ENCODE measurements at places on chromosomes 13 and 19.

GRCh38 chr19:43642531-43642930, 2.9 kb upstream of the CADM4 start:
- no peak for DNase-seq

GRCh38 chr19:15298847-15299567, 33.3 kb downstream of the BRD4 start:
- no peak for DNase-seq

DNA sequence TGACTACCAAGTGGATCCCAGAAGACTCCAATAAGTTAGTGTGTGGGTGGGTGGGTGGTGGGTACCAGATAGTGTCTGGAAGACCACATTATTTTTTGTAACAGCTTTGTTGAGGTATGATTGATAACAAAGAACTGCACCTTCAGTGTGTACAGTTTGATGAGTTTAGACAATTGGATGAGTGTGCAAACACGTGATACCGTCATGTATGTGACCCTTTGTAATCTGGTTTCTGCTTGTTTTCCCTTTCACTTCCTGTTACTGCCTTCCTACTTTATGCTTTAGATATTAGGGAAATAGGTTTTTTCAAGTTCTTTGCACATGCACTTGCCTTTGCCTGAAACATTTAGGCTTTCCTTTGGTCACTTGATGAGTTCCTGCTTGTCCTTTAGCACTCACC, 8.5 kb downstream of the RPL21 start:
- no peak for DNase-seq

- no peak for DNase-seq
Measured at GRCh38 chr19:32653599-32653915, 21.4 kb downstream of the ANKRD27 start.

GRCh38 chr13:33349986-33350826, 64.7 kb upstream of the STARD13 start:
- no peak for DNase-seq

GRCh38 chr13:40484101-40484800, 182.2 kb downstream of the FOXO1 start:
- no peak for DNase-seq

DNA sequence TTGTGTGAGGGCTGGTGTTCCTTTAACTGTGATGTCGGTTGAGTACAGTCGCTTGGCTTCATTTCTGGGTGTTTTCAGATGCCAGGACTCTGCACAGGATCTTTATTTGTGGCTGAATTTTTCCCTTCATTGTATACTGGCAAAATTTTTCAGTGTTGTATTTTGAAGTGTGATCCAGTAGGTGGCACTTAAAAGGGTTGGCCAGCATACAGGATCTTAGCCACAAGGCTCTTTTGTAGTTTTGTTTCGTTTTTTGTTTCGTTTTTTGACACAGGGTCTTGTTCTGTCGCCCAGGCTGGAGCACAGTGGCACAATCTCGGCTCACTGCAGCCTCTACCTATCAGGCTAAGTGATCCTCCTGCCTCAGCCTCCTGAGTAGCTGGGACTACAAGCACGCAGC, 8.7 kb downstream of the FCAR start:
- no peak for DNase-seq

- no peak for DNase-seq
Measured at GRCh38 chr19:19366434-19367396, 38.8 kb upstream of the GATAD2A start.

DNA sequence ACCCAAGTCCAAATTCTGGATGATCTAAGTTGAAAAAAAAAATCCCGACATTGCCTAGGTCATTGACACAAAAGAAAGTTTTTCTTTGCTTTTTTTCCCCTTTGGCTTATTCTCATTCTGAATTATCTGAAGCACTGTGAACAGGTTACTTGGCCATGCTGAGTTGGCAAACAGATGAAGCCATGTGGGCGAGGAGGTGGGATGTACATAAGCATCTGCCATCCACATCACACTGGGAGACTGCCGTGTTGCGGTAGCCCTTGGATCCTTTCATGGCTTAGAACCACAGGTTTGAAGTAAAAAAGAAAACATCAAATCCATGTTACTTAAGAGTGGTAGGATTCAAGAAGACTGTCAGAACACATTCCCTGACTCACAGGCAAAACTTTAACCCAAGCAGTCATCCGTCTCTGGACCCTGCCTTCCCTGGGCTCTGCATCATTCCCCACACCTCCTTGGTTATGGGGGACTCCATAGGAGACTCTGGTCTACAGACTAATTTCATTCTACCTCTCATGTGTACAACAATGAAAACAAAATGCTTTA, 242.5 kb upstream of the SERP2 start:
- no peak for DNase-seq

DNA sequence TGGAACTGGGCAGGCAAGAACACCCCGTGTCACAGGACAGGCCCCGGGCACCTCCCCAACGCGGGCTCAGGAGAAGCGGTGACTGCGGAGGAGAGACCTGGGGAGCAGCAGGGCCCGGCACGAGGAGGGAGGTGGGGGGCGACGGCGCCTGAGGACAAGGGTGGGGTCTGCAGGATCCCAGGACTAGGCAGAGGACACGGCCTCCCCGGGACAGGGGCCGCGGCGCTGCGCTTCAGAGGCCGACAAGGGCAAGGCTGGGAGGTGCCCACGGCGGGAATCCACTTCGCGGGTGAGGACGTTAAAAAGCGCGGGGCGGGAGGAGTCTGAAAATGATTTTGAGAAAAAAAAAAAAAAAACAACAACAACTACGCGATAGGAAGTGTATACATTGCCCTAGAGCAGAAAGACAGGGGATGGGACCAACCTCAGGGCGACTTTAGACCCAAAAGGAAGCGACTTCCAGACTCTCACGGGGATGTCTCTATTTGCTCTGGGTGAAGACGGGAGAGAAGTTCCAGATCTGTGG, 44.9 kb downstream of the ZNF611 start:
- DNase-seq, result no peak

DNA sequence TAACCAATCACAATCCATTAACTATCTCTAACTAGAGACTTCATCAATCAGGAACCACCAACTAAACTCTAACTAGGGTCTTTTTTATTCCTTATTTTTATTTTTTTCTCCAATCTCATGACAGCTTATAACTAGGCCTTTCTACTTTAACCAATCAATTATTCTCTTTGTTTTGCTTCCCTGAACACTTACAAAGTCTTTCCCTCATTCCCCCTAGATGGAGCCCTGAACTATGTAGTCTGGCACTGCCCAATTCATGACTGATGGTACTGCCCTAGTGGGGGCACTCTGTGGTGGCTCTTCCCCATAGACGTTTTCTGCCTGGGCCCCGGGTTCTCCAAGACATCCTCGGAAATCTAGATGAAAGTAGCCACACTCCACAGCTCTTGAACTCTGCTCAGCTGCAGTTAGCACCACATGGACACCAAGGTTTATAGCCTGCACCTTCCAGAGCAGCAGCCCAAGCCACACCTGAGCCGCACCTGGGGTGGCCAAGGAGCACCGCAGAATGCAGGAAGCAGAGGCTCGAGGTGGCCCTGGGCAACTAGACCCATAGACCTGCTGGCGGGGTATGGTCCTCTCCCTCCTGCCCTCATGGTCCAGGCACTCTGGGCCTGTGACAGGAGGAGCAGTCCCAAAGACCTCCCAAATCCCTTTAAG, 6.6 kb downstream of the ATP7B start:
- DNase-seq, result no peak

DNA sequence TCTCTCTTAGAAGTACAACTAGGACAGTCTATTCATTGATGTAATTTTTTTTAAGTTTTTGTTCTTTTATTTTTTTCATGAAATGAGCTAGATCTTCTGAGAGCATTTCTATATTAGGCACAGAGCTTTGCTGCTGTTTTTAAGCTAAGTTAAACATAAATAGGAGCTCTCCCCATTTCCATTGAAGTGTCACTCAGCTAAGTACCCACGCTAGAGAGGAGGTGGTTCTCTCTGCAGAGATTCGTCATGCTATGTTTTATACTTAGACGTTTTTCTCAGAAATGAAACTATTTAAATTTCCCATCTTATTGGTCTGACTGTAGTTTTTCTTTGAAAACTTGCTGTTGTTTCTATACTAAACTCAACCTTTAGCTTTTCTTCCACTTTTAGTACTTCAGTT, 271.5 kb downstream of the PCDH9 start:
- DNase-seq, result no peak
